ENCODE measurements at places on chromosomes 2 and 18.

GRCh38 chr2:69203166-69203985 lies 183.7 kb downstream of the GFPT1 start:
- no peak for DNase-seq

GRCh38 chr18:35747894-35748472 lies 166.4 kb downstream of the GALNT1 start:
- DNase-seq, result no peak

DNA sequence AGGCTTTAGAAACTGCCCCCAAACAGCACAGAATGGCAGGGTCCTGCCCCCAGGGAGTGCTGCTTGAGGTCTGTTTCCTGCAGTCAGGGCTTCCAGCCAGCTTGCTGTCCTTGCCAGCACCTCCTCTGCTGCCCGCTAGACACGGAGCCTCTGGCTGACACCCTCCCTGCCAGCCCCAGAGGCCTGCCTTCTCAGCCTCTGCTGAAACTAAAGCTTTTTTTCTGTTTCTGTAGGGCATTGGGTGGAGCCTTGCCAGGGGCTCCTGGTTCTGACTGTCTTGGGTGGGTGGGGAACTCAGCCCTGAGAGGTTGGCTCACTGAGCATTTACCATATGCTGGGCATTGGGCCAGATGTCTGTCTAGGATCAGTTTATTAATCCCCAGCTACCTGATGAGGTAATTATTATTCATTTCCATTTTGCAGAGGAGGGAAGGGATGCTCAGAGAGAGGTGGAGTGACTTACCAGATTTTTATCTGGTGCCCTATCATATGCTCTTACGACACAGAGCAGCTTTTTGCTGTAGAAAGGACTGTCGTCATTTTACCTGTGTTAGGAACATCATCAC lies 35.4 kb downstream of the INPP4A start:
- no peak for DNase-seq

- DNase-seq, result no peak
Observed at GRCh38 chr2:235610696-235611257, 116.9 kb downstream of the AGAP1 start.

- DNase-seq, result no peak
Observed at GRCh38 chr2:242075168-242075567, 205.6 kb downstream of the RTP5 start.

DNA sequence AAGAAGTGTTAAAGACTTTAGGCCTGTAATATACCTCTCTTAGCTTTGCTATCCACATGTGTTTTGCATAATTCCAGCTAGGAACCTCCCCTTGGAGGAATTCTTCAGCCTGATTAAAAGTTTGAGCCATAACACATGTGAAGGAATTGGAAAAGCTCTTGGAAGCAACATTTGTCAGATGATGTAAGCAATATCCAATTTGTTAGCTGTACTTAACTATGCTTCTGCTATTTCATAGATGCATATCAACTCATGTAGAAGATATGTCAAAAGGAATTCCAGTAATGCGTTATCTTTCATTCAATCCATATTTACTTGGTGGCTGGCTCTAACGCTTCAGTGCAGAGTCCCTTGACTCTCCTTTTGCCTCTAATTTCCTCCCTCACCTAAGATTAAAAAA lies 46.2 kb downstream of the PKP4 start:
- no peak for DNase-seq

- no peak for DNase-seq
Observed at GRCh38 chr2:121372721-121373353, 87.8 kb upstream of the TFCP2L1 start.

GRCh38 chr2:69589973-69590652 lies 53.4 kb downstream of the AAK1 start:
- DNase-seq, result no peak

All from NCI-H2081 treated with DMSO at 0.1 percent for 48 hours (cell line).